ENCODE measurements at places on chromosomes 12 and 14. TPM values are rescaled to one million over a fixed set of nuclear protein-coding genes. Genes with fewer than 3 reads are reported as not detected.

Gene GPR135
- not detected for polyA plus RNA-seq

Gene CD163L1
- polyA plus RNA-seq, result 49.0 TPM

Gene CIT
- 1.8 TPM for polyA plus RNA-seq

Gene HSPB8
- 2.1 TPM for polyA plus RNA-seq

Gene SLCO1C1
- not detected for polyA plus RNA-seq

Gene GSC
- polyA plus RNA-seq, result not detected

Gene DDHD1
- 1.2 TPM for polyA plus RNA-seq

Gene CDH24
- 0.46 TPM for polyA plus RNA-seq

Gene SERPINA1
- polyA plus RNA-seq, result 134 TPM

Gene MDGA2
- not detected for polyA plus RNA-seq

Gene KRT74
- polyA plus RNA-seq, result not detected

Gene GDF11
- polyA plus RNA-seq, result 3.9 TPM

Gene PTPRO
- 1.2 TPM for polyA plus RNA-seq

Gene CDCA3
- 4.8 TPM for polyA plus RNA-seq

Gene ITGB7
- polyA plus RNA-seq, result 13.5 TPM

Gene LRR1
- polyA plus RNA-seq, result 21.3 TPM

Gene SLC7A7
- 16.4 TPM for polyA plus RNA-seq

Gene B4GALNT3
- 74.2 TPM for polyA plus RNA-seq

Gene ZCRB1
- 38.1 TPM for polyA plus RNA-seq

Gene RD3L
- polyA plus RNA-seq, result not detected

Gene TOGARAM1
- polyA plus RNA-seq, result 4.9 TPM

Gene ESYT1
- polyA plus RNA-seq, result 73.9 TPM

Gene TESPA1
- 10.3 TPM for polyA plus RNA-seq

Gene PRKCH
- polyA plus RNA-seq, result 16.2 TPM

Gene GALNT16
- 3.0 TPM for polyA plus RNA-seq

Gene KRT82
- polyA plus RNA-seq, result 0.03 TPM

Gene LRRIQ1
- polyA plus RNA-seq, result not detected

Gene AVPR1A
- 0.23 TPM for polyA plus RNA-seq

Gene ST8SIA1
- 1.4 TPM for polyA plus RNA-seq

Gene NUAK1
- polyA plus RNA-seq, result 2.6 TPM

Gene STAC3
- polyA plus RNA-seq, result 1.2 TPM

Gene USP44
- polyA plus RNA-seq, result not detected

Gene MARK3
- polyA plus RNA-seq, result 25.4 TPM

Gene KCNK10
- polyA plus RNA-seq, result 0.23 TPM

Gene RNASE3
- polyA plus RNA-seq, result not detected

Gene GOLT1B
- polyA plus RNA-seq, result 17.1 TPM

Gene DAO
- 9.0 TPM for polyA plus RNA-seq

Gene FLRT2
- polyA plus RNA-seq, result 2.2 TPM

Gene FGF23
- polyA plus RNA-seq, result not detected

Gene PLEKHG7
- 0.23 TPM for polyA plus RNA-seq

Gene GPR84
- 0.92 TPM for polyA plus RNA-seq
